CD4-positive, alpha-beta T cell treated with Interleukin-4 for 4 hours (primary cell): ENCODE measurements at places on chromosomes 13 and 19.

DNA sequence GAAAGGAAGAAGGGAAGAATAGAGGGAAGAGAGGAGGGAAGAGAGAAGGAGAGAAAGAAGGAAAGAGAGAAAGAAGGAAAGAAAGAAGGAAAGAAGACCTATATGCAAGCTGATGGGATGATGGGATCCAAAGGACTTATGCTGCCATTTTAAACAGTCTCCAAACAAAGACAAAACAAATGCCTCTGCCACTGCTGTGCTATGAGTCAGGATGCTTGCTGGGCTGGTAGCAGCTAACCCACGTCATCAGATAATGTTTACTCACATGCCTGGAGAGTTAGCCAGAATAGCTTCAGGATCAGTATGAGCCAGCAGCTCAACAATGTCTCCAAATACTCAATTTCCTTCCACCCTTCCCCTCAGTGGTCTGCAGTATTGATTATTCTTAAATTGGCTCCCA, 12.0 kb upstream of the ZNF274 start:
- no peak for DNase-seq

DNA sequence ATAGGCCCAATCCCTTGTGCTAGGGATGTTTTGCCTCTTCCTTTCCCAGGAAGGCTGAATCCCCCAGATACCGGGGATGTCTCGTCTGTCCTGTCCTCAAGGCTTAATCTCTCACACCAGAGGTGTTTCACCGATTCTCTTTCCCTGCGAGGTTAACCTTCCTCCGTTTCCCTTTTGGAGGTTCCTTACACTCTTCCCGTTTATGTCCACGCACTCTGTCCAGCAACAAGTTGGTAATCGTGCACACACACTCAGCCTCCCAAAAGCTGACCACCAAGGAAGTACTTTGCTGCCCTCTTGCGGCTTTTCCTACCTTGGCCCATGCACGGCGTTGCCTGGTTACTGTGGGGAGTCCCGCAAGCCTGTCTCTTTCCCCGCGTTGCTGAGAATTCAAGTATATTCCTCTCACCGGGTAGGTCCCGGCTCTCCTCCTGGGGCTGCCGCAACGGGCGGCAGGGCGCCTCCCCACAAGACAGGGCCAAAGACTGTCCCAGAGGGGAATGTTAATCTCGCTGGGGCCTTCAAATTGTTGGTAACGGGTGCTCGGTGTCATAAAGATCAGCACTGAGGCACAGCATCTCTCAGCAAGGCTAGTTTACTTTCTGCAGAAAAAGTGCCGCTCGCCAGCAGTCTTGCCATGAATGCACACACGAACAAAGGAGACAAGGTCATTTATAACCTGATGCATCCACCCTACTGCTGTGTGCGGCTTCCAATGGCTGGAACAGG, 36.7 kb upstream of the CD177 start:
- DNase-seq = no peak

- no peak for DNase-seq
Observed at GRCh38 chr13:45850027-45850613, 1.4 kb downstream of the SIAH3 start.

GRCh38 chr19:47330466-47330869, 1.5 kb upstream of the C5AR2 start:
- DNase-seq = no peak

DNA sequence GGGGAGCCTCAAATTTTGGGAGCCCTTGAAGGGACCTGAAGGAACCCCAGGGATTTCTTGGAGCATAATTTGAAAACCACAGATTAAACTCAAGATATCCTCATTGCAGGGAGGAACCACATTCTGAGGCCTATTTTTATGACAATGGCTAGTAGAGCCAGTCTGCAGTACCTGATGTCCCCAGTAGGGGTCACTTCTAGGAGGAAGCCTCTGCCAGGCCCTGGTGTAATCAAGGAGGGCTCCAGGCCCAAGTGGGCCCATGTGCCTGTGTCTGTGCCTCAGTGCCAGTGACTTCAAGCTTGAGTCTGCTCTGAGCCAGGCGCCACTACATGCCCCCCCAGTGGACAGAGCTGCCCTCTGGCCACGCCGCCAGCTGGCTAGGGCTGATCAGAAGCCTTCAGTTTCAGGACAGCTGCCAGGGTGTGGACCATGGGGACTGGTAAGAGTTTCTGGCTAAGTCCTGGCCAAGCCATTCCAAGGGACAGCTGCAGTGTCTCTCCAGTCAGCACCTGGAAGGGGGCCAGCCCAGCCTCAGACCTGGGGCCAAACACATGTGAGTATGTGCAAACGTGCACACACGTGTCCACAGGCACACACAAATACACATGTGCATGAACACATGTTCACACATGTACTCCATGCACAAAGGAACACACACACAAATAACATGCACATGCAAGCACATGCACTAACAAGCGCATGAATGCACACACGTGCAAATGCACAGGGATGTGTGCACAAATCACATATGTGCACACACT, 20.5 kb upstream of the SLC7A10 start:
- no peak for DNase-seq

DNA sequence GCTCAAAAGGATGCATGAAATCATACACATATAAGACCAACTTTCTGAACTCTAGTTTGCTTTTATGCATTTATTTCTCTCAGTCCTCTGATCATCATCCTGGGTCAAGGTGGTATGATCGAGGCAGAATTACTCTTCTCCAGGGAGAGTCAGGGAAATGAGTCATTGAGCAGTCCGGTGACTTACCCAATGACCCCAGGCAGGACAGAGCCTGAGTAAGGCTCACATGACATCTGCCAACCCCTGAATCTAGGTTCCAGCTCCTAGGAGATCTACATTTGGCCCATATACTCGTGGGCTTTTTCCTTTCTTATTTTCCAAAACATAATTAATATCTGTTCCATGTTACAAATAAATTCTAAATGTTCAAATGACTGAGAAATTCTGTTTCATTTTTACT, 502.3 kb downstream of the FOXO1 start:
- DNase-seq = no peak

DNA sequence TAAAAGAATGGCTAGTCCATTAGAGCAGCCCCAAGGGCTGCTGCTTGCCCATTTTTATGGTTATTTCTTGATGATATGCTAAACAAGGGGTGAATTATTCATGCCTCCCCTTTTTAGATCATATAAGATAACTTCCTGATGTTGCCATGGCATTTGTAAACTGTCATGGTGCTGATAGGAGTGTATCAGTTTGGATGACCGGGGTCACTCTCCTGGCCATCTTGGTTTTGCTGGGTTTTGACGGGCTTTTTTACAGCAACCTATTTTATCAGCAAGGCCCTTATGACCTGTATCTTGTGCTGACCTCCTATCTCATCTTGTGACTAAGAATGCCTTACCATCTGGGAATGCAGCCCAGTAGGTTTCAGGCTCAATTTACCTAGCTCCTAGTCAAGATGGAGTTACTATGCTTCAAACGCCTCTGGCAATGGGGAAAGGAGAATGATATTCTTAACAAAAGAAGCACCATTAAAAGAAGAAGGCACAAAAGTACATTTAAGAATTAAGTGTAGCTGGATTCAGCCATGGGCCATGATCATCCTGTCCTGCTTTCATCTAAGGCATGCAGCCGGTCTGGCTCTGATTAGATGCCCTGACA, 1156.0 kb downstream of the PCDH9 start:
- DNase-seq = no peak

- DNase-seq = no peak
Observed at GRCh38 chr13:67175836-67176459, 54.2 kb downstream of the PCDH9 start.

DNA sequence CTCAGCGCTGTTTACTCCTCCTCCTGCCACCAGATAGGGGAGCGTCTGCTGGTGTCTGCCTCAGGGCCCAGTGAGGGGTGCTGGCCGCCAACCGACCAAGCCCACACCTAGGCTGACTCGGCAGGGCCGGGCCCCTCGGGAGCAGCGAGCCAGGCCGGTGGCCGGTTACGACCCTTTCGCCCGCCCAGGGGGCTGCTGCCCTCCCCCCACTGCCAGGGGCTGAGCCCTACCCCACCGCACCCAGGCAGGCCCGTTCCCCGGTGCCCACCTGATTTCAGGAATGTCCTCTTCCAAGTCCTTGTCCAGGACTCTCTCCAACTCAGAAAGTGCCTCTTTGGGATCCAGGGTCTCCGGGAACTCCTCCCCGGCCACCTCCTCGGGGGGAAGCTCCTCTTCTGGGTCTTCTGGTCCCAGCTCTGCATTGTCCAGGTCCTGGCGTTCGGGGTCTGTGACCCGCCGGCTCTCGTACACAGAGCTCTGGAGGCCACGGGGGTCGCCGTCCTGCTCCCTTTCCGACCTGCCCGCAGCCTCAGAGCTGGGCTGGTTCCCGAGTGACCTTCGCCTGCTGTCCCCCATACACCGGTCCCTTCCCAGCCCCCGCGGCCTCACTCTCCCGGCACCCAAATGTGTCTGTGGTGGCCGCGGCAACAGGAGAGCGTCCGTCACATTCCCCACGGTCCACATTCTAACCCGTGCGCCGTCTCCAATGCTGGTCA, 31.0 kb upstream of the MIER2 start:
- DNase-seq = no peak

DNA sequence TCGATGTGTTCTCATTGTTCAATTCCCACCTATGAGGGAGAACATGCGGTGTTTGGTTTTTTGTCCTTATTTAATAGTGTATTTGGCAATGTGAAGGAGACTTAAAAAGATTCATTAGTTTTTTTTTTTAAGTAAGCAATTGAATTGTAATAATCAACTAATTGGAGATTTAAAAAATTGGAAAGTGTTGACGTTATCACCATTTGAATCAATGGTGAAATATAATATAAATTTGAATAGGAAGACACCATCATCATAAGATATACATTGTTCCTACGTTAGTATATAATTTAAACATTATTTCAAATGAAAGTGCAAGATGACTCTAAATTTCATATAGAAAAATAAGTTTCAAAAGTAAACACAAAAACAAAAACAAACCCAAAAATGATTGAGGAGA, 2858.1 kb upstream of the PCDH20 start:
- no peak for DNase-seq

DNA sequence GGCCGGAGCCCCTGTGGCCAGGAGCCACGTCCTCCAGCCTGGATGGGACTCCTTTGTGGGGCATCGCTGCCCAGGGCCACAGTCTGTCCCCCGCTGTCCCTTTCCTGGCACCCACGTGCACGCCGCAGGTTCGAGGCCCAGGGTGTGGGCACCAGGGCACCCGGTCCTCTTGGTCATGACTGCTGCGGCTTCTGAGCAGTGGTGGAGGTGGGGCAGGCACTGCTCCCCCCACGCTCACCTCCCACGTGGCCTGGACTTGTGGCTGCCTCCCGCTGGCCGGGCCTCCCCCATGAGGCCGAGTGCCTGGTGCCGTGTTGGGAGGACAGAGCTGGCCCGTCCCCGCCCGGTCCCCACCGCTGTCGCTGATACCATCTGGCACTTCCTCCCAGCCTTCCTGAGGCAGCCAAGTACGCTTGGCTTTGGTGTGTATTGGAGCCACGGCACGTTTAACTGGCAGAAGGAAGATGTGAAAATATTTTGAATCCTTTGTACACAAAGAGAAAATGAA, 12.8 kb downstream of the SPPL2B start:
- no peak for DNase-seq

- DNase-seq = no peak
Observed at GRCh38 chr13:48159401-48159800, 64.5 kb upstream of the MED4 start.

- DNase-seq = no peak
Observed at GRCh38 chr13:37194428-37194861, 89.0 kb upstream of the CSNK1A1L start.

GRCh38 chr19:38596057-38596981, 21.4 kb downstream of the MAP4K1 start:
- DNase-seq = no peak

GRCh38 chr13:78443839-78444238, 159.5 kb downstream of the POU4F1 start:
- DNase-seq = no peak

GRCh38 chr19:18109341-18109732, 11.8 kb downstream of the MAST3 start:
- DNase-seq = no peak

- DNase-seq = no peak
Observed at GRCh38 chr19:20787786-20788185, 11.7 kb downstream of the ZNF66 start.

GRCh38 chr13:60482012-60482411, 85.0 kb downstream of the TDRD3 start:
- DNase-seq = no peak

- DNase-seq = peak; percentile 56
Observed at GRCh38 chr13:50126993-50127725, 111.9 kb downstream of the KCNRG start.

DNA sequence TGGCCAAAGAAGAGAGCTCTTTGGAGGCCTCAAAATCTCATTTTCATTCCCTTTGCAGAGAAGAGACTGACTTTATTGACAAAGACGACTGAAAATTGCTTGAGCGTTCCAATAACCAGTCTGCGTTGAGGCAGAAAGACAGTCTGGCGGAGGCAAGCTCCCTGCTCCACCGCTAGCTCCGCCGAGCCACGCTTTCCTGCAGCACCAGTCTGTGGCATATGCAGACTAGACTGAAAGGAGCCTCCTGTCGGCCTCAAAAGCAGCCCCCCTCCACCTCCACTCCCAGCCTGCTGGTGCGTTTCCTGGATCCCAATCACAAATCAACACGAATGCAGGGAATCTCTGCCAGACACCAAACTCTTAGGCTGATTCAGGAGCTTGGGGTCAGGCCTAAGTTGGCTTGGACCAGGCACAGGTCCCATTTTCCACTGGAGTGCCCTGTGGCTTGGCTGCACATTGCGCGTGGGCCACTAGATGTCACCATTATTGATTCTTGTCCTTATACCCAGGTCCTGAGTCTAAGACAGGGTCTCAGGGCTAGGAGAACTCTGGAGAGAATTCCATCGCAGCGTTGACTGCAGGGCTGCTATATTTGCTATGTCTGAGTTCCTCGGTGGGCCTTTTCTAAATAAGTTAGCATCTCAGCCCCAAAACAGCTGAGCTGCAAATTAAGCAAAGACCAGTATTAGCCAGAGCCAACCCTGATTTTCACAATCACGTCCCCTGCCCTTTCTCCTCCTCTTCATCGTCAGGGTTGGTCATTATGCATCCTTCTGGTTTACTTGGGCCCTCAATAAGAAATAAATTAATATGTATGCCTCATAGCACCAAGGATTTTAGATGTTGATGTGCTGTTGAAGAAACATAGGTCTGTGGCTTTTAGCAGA, 5.2 kb upstream of the ZNF507 start:
- DNase-seq = peak; percentile 47

DNA sequence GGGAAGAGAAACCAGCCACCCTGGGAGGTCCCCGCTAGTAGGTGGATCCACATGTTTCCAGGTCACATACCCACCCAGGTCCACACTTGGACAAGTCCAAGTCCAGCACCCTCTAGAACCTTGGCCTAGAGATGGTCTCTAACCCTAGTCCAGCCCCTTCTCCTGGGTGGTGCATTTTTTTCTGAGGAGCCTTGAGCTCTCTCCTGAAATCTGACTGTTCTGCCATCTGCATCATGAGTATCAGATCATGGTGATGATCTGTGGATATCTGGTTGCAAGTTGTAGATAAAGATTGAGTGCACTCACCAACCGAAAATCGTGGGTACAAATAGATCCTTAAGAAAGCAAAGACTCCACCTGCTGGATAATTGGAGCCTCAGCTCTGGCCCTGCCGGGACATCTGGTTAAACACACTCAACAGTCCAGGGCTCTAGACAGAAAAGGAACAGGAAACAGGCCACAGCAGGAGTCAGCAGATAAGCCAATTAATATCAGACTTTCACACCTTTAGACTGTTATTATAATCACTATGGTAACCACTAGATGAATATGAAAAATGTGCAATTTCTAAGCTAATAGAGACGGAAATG, 41.1 kb downstream of the GPR12 start:
- peak; percentile 7 for DNase-seq

- DNase-seq = no peak
Observed at GRCh38 chr13:44894001-44894770, 95.1 kb downstream of the NUFIP1 start.
